HFFc6 (cell line): ENCODE measurements at places on chromosomes 16 and 17.
A peak's percentile ranks its signal among the peaks of the same experiment; 100 is the strongest.

DNA sequence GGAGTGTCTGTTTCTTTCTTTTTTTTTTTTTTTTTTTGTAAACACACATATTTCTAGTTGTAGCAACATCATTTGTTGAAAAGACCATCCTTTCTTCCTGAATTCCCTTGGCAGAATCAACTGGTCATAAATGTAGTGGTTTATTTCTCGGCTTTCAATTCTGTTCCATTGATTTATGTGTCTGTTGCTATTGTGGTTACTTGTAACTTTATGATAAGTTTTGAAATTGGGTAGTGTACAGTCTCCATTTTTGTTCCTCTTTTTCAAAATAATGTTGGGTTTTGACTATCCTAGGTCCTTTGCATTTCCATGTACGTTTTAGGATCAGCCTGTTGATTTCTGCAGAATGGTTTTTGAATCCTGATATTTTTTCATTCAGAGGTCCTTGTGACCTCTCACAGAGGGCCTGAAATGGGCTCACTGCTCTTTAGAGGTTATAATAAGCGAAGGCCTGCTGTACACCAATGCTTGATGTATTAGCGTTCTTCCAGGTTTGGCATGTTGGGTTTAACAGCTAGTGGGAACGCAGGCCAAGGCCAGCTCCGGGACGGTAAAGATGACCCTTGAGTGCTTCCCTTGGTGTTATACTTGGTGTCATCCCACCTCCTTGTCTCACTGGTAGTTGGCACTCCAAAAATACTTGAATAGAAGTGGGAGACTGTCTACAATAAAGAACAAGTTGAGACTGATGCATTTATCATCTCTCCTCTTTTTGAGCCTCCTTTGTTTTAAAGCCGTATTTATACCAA, 43.8 kb downstream of the ZNRF1 start:
- no peak for DNase-seq

- no peak for DNase-seq
These were observed 56.4 kb downstream of the CPPED1 start for GRCh38 chr16:12747261-12747660.

- no peak for DNase-seq
These were observed at the start of gene HOXB2 for GRCh38 chr17:48545022-48545375. Gene HOXB2, minus strand, starts transcription at chr17:48545109. Its CDS starts 198 bp downstream, at chr17:48544911.

DNA sequence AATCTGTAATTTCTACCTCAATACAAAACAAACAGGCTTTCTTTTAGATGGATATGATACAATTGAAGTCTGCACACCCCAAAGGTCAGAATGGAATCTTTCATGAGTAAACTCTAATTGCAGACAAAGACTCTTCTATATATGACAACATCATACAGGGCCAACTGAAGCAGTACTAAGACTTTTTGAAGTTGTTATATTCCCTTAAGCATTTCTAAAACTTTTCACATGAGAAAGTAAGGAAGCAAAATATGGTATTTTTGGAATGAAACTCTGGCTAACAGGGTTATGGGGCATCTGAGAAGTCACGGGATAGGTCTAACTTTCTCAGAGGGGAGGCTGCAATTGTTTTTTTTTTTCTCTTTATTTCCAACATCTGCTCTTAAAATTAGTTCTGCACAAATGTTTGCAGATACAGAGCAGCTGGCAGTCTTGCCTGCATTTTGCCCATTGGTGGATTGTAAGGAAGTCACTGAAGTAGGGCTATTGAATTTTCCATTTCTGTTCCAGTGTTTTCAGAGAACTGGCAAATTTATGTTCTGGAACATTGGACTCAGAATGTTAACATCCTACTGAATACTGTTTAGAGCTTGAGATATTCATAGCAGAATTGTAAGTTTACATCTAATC, 59.1 kb downstream of the SSH2 start:
- no peak for DNase-seq

GRCh38 chr17:49564638-49565037, 11.0 kb upstream of the NXPH3 start:
- DNase-seq, result no peak

DNA sequence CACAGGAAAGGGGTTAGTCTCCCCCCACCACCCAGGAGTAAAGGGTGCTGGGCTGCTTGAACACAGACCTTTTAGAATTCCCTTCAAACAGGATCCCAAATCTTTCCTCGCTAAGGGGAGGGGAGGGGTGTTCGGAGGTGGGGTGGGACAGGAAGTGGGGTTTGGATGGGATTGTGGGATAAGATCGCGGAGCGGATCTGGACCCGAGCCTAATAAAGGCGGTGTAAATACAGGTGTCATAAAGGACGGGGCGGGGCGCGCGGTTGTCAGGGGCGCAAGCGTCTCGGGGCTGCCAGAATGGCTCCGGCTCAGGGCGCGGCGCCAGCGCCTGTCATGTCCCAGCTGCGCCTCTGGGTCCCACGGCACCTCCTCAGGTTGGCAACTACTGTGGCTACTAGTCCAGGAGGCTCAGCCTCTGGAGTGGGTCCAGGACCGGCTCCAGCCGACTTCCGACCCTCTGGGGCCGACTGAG, 59.8 kb upstream of the FBXO47 start:
- DNase-seq, result no peak

DNA sequence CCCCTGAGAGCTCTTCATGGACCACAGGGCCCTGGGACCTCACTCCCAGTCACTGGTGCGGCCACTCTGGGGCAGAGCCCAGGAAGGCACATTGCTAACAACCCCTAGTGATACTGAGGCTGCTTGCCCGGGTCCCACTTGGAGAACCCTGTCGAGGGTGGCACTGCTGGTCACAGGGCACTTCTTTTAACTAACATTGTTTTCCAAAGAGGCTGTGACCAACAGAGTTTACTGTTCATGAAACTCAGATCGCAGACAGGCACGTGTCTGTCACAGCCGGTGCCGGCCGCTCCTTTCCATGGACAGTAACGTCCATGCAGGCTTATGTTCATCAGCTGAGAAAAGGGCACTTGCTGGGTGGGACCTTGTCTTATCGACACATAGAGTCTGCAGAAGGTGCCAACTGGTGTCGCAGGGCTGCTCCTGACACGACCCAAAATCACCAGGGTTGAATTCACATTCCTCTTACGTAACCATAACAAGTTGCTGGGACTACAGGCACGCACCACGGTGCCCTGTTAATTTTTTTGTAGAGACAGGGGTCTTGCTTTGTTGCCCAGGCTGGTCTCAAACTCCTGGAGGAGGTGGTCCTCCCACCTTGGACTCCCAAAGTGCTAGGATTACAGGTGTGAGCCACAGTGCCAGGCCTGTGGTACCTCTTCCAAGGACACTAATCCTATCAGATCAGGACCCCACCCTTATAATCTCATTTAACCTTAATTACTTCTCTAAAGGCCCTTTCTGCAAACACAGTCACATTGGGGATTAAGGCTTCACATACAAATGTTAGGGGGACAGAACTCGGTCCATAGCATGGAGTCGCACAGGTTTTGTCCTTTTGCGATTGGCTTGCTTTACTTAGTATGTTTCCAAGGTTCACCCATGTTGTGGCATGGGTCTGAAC, 1.2 kb upstream of the ZC3H18 start:
- DNase-seq, result no peak

- DNase-seq, result no peak
These were observed 773 bp downstream of the CENPX start for GRCh38 chr17:82021900-82022309.

DNA sequence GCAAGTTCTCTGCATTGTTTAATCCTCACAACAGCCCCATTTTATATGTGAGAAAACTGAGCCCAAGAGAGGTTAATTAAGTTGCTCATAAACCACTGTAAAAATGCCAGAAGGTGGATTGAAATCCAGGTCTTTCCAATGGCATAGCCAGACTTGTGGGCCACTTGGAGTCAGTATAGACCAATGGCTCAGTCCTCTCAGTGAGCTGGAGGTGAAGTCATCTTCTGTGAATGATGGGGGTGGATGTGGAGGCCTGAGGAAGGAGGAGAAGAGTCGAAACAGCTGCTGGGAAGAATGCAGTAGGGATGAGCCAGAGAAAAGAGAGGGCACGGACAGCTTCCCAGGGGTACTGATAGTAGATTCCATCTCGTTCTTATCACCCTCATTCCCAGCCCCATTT, 213.4 kb downstream of the SOX9 start:
- DNase-seq, result peak; percentile 73

GRCh38 chr17:77501101-77501566, 360.4 kb downstream of the SEC14L1 start:
- DNase-seq, result no peak

- no peak for DNase-seq
These were observed 6.0 kb downstream of the DOC2A start for GRCh38 chr16:30004811-30005242.

- peak; percentile 28 for DNase-seq
These were observed 2.7 kb downstream of the FBXO31 start for GRCh38 chr16:87380881-87381280.

DNA sequence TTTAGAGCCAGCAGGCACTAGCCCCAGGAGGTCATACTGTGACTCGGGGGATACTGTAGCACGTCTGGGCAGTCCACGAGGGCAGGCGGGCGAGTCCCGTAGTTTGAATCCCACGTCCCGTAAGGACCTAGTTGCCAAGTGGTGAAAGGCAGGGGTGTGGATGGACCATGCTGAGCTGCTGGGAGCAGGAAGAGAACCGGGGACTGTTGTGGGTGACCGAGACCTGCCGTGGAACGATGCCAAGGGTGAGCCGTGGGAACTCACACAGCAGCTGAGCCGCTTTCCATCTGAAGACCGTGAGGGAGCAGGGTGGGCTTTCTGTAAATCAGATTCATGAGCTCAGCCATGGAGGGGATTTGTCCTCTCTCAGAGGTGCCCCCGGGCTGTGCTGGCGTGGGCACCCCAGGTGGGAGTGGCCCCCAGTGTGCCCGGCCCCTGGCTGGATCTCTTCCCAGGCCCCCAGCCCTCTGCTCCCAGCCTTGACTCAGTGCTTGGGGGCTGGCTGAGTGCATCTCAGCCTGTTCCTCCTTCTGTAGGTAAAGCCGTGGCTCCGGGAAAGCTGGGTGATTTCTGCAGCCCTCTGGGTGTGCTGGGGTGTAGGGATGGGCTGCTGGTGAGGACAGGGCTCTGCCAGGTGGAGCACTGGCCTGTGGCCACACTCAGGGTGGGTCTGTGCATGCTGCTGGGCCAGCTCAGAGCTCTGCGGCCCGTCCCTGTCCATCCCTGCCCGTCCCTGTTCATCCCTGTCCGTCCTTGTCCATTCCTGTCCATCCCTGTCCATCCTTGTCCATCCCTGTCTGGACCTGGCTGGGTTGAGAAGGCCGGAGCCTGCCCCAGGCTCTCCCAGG, 13.6 kb downstream of the ASPSCR1 start:
- no peak for DNase-seq

DNA sequence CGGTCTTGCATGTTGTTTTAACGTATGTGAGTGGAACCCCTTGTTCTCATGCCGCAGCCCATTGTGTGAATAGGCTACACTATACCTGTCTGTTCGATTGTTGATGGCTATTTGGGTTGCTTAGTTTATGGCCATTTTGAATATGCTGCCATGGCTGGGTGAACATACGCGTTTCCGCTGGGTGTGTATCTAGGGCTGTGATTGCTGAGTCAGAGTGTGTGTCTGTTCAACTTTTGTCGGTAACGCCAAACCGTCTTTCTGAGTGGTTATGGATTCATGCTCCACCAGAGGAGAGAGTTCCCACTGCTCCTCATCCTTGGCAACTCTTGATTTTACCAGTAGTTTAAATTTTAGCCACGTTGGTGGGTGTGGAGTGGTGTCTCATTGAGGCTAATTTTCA, 77.0 kb downstream of the METRNL start:
- DNase-seq, result no peak

DNA sequence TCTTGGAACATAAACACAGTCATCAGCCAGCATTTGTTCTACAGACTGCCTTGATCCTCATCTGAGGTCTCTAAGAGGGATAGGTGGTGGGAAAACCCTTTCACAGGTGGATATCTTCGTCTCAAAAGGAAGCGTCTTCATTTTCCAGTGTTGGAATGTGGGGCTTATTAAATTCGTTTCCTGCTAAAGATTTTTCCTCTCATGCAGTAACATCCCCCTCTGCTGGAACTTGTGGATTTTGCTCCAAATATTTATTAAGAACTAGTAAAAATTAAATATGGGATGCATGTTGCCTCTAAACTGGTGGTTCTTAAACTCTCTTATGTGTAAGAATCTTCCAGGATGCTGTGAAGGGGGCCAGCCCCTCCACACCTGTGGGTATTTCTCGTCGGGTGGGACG, 20.1 kb upstream of the MLYCD start:
- DNase-seq, result peak; percentile 38

DNA sequence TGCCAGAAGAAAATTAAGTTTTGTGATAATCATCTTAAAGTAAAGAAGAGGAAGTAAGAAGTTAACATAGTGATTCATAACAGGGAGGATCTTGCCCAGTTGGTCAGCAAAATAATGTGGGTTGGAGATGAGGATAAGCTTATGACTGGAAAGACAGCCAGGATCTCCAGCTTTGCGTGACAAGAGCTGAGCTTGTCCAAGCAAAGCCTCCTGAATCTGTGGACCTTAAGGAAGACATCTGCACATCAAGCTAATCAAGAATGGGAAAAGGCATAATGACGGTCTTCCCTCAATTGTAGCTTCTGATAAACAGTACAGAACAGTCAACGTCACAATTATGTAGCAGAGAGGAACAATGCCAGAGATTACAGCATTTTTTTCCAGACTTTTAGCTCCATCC, 744.7 kb upstream of the GOT2 start:
- no peak for DNase-seq

DNA sequence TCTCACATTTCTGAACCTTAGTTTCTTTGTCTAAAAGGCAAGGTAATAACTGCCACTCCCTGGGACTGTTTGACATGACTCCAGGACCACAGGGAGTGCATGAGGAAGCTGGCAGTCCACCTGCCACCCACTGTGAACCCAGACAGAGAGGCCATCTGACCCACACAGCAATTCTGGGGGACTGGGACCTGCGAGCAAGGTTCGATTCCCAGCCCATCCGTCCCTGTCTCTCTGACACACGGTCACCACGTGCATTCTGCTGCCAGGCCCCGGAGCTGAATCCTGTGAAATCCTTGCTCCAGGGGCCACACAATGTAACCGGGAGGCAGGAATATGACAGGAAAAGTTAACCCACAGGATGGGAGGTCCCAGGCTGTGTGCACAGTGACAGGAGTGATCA, 218.8 kb upstream of the FOXF1 start:
- no peak for DNase-seq

DNA sequence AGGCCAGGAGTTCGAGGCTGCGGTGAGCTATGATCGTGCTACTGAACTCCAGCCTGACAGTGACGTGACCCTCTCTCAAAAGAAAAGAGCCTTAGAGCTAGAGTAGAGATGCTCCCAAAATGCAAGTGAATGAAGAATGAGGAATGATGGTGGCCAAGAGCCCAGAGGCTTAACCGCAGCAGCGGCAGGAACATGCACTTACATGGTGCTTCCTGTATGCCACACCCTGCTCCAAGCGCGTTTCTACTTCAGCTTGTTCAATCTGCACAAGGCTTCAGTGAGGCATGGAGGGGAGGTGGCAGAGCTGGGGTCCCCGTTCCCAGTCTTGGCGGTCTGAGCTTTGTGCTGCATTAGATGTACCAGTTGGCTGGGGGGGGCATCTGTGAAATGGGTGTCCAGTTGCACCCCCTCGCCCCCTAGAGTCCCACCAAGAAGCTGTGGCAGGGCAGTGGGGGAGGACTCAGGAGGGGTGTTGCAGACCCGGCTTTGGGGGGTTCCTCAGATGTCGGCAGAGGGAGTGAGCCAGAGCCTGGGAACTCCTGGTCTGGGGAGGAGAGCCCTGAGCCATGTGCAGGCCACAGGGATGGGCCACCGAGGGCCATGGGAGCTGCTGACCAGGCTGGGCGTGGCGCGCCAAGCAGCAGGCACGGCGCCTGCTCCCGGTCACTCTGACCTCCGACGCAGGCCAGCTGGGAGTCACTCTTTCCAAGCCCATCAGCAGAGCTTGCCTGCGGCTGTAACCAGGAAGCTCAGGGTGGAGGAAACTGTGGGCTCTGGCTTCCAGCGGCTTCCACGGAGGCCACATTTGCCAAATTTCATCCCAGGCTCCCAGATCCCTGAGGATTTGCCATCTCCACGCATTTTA, 260.1 kb downstream of the PARN start:
- DNase-seq, result no peak
